ENCODE measurements at places on chromosomes 11 and 22. TPM values are rescaled to one million over a fixed set of nuclear protein-coding genes. Genes with fewer than 3 reads are reported as not detected.

ME3 gene
- 10.6 TPM for total RNA-seq

FGF4 gene
- not detected for total RNA-seq

- no peak for DNase-seq
These were observed 37.4 kb upstream of the ZBED5 start for GRCh38 chr11:10895285-10895684.

DNA sequence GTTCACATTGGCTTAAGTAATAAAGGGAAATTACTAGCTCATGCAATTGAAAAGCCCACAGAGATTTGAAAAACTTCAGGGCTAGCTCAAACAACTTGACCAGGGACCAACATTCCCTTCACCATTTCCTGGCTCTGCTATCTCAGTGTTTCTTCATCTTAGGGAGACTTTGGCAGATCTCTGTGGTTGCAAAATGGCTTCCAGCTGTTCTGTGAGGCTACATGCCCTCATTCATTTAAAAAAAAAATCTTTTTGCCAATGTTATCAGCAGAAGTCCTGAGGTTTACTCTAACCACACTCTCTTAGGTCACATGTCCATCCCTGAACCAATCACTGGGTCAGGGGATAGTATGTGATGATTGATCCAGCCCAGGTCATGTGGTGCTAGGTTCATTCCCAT is 13.9 kb upstream of the RASSF10 start:
- DNase-seq: no peak

- peak; percentile 88 for DNase-seq
These were observed at the start of gene MICALL1 for GRCh38 chr22:37905534-37906363. Gene MICALL1, plus strand, starts transcription at chr22:37906297. Its CDS starts 126 bp downstream, at chr22:37906423.

DNA sequence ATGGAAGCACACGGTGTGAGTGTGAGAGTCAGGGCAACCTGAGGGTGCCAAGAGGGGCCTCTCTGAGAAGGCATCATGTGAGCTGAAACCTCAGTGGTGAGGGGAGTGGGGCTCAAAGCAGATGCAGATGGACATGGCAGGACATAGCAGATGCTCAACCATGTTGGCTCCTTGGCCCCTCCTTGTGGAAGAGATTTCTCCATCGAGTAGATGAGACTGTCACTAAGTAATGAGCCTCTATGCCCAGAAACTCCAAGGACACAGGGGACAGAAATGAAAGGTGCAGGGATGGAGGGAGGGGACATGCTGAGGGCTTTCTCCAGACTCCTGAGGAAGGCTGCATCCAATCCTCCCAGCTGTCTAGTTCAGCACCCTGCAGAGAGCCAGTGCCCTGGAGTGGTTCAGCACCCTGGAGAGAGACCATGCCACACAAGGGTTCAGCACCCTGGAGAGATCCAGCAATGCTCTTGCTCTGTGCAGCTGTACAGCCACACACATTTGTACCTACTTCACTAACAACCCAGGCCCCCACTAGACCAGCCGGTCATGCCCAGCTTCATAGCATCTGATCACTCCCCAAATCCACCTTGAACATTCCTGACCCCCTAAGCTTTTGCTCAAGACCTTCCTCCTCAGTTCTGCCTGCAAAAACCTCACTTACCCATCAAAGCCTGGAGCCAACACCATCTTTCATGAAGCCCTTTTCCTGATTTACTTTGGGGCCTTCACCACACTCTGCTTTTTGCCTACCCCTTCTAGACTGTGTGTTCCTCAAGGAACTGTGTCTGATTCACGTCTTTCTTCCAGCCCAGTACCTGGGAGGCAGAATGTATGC is 252.0 kb downstream of the CTTN start:
- DNase-seq: peak; percentile 43

- DNase-seq: no peak
These were observed 109.3 kb upstream of the BMAL1 start for GRCh38 chr11:13168271-13168670.

DNA sequence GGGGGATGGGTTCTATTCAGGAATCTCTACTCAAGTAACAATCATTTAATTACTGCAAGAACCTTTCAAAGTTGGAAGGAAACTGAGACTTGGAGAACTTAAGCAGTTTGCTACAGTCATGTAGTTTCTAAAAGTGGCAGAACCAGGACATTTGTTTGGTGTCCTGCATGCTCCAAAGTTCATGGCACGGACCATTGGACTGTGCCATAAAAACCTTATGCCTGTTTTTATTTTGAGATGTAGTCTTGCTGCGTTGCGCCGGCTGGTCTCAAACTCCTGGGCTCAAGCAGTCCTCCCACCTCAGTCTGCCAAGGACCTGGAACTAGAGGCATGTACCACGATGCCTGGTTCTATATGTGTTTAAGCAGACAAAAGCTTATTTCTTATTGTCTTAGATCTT is 18.6 kb upstream of the AIFM3 start:
- no peak for DNase-seq

DNA sequence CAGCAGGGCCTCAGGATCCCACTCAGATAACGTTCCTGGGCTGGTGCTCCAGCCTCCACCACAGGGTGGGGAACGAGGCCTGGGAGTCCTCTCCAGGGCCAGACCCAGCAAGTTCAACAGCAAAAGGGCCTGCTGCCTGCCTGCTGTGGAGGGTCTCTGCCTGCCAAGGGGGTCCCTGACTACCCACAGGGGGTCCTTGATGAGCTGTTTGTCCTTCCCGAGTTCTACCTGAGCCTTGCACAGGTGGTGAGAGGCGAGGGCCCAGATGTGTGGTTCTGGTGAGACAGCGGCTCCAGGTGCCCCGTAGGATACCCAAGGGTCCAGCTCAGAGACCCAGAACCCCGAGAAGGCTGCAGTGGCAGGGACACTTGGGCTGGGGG is 4.4 kb downstream of the DUSP8 start:
- DNase-seq: no peak

DNA sequence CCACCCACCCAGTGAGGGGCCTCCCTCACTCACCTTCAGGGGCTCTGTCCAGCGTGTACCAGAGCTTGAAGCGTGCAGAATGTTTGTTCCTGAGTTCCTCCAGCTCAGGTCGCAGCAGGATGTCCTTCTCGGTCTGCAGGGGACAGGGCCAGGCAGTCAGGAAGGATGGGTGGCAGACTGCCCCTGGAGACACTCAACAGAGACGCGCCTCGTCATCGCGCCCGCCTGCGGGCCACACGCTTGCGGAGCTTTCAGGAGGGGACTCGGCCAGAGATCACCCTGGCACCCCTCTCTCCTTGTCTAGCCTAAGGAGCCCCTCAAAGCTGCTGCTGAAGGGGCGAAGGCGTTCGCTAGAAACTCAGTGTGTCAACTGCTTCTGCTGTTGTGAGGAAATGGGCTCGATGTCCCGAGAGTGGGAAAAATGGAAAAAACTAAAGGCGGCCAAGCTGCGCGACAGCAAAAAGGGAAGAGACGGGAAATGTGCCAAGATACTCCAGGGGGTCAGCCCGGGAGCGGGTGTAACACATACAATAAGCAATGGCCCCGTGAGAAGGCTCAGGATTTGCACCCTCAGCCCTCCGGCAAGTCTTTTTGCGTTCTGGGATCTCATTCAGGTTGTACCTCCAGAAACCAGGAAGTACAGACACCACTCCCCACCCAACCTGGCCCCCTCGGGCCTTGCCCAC is 9.2 kb upstream of the POLDIP3 start:
- no peak for DNase-seq
